ENCODE measurements at places on chromosomes 6 and 20. TPM values are rescaled to one million over a fixed set of nuclear protein-coding genes. Genes with fewer than 3 reads are reported as not detected.

Gene BTN1A1
- not detected for total RNA-seq

Gene GABRR2
- 0.73 TPM for total RNA-seq

Gene BACH2
- total RNA-seq: 196 TPM

Gene MEP1A
- total RNA-seq: not detected

Gene ARMC12
- total RNA-seq: 0.63 TPM

Gene LAMA4
- total RNA-seq: 0.56 TPM

Gene PRICKLE4
- 0.44 TPM for total RNA-seq

DNA sequence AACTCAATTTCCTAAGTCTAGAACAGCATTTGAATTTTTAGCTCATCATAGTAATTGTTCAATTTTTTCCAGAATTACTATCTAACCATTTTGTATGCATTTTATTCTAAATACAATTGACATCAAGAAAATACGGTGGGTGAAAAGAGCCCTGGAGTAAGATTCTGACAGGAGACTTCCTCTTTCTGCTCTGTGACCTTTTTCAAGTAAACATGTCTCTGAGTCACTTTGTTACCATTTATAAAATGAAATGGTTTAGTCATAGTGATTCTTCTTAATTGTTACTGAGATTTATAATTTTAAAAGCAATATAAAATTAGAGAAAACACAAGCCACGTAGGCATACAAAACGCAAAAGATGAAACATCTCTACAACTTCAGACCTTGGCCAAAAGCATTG is 80.2 kb downstream of the PLCB1 start:
- H3K4me3 ChIP-seq: no peak overlapping the region
- no peak for DNase-seq
- H3K4me1 ChIP-seq: peaks cover 7% of the 10 kb centered on the region
- H3K36me3 ChIP-seq: no peaks in the 10 kb centered on the region
- H3K27me3 ChIP-seq: no peaks in the 10 kb centered on the region
- no peak overlapping the region for H3K27ac ChIP-seq

GRCh38 chr6:108746836-108747575 is 101.2 kb upstream of the ARMC2 start:
- H3K4me3 ChIP-seq: no peak overlapping the region
- H3K4me1 ChIP-seq: no peaks in the 10 kb centered on the region
- H3K27ac ChIP-seq: no peak overlapping the region
- no peaks in the 10 kb centered on the region for H3K36me3 ChIP-seq
- H3K27me3 ChIP-seq: peaks cover 7% of the 10 kb centered on the region
- DNase-seq: no peak

GRCh38 chr20:14568225-14568624 is 230.8 kb upstream of the FLRT3 start:
- no peaks in the 10 kb centered on the region for H3K27me3 ChIP-seq
- H3K4me1 ChIP-seq: no peaks in the 10 kb centered on the region
- DNase-seq: no peak
- H3K27ac ChIP-seq: no peak overlapping the region
- no peaks in the 10 kb centered on the region for H3K36me3 ChIP-seq

DNA sequence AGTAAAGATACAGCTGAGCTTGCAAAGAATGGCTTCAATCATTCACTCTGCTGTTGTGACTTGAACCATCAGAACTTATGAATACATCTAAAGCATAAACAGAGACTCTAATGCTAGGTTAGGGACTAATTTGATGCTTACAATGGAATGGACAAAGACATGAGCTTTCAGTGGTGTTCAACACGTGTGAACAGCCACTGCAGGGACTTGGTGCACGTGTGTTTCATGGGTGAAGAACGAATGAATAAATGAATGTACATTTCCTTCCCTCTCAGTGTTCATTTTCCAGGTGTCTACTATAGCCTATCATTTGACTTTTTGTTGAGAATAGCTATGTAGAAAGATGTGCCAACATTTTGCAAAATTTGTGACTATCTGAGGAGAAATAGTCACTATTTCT is 98.3 kb downstream of the VIP start:
- H3K36me3 ChIP-seq: no peaks in the 10 kb centered on the region
- no peak overlapping the region for H3K4me3 ChIP-seq
- H3K4me1 ChIP-seq: no peaks in the 10 kb centered on the region
- no peak overlapping the region for H3K27ac ChIP-seq

DNA sequence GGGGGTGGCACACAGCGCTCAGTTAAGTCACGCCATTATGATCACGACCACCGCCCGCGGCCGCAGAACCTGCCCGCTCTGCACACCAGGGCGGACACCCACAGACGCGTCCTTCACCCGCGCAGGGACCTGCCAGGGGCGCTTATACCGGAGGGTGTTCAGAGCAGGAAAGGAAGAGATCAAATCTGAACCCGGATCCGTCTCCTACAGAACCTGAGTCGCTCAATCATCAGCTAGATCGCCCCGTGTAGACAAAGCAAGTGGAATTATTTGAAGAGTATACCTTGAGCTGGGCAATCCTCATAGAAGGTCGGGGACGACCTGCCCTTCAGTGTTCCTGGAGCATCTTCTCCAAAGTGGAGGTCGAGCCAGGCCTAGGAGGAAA is 14.4 kb upstream of the ZNF217 start:
- no peak for DNase-seq
- peak overlapping the region; percentile 52 for H3K4me3 ChIP-seq
- no peaks in the 10 kb centered on the region for H3K27me3 ChIP-seq
- peaks cover 5% of the 10 kb centered on the region for H3K36me3 ChIP-seq
- peak overlapping the region; percentile 92 for H3K27ac ChIP-seq

- peak overlapping the region; percentile 56 for H3K27ac ChIP-seq
- peaks cover 24% of the 10 kb centered on the region for H3K4me1 ChIP-seq
- H3K4me3 ChIP-seq: peak overlapping the region; percentile 25
- no peaks in the 10 kb centered on the region for H3K27me3 ChIP-seq
- no peaks in the 10 kb centered on the region for H3K36me3 ChIP-seq
These were observed 3.8 kb upstream of the E2F1 start for GRCh38 chr20:33689973-33690372.

- no peak for DNase-seq
- H3K4me1 ChIP-seq: no peaks in the 10 kb centered on the region
- no peak overlapping the region for H3K27ac ChIP-seq
- peaks cover 44% of the 10 kb centered on the region for H3K27me3 ChIP-seq
These were observed 2.7 kb upstream of the JAG1 start for GRCh38 chr20:10676518-10676917.

- H3K27me3 ChIP-seq: peaks cover 31% of the 10 kb centered on the region
- peaks cover 9% of the 10 kb centered on the region for H3K4me1 ChIP-seq
- no peak overlapping the region for H3K27ac ChIP-seq
- DNase-seq: no peak
- no peak overlapping the region for H3K4me3 ChIP-seq
These were observed 6.7 kb upstream of the ACSS1 start for GRCh38 chr20:25064561-25065071.

DNA sequence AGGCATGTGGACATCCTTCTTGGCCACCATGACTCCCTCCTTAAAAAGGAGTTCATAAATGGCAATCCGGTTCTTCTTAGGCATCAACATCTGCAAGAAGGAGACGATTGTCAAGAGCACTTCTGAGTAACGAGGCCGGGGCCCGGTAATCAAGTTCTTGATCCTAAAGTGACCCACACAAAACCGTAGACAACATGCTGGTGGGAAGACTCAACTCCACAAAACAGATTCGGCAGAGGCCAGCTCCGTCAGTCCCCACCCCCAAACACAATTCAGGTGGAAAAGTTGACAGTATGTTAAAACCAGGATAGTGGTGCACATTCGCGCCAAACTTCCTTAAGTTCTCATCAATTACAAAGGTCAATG is 754 bp downstream of the RPS10 start:
- peaks cover 43% of the 10 kb centered on the region for H3K36me3 ChIP-seq
- no peaks in the 10 kb centered on the region for H3K27me3 ChIP-seq
- DNase-seq: no peak
- no peaks in the 10 kb centered on the region for H3K4me1 ChIP-seq

DNA sequence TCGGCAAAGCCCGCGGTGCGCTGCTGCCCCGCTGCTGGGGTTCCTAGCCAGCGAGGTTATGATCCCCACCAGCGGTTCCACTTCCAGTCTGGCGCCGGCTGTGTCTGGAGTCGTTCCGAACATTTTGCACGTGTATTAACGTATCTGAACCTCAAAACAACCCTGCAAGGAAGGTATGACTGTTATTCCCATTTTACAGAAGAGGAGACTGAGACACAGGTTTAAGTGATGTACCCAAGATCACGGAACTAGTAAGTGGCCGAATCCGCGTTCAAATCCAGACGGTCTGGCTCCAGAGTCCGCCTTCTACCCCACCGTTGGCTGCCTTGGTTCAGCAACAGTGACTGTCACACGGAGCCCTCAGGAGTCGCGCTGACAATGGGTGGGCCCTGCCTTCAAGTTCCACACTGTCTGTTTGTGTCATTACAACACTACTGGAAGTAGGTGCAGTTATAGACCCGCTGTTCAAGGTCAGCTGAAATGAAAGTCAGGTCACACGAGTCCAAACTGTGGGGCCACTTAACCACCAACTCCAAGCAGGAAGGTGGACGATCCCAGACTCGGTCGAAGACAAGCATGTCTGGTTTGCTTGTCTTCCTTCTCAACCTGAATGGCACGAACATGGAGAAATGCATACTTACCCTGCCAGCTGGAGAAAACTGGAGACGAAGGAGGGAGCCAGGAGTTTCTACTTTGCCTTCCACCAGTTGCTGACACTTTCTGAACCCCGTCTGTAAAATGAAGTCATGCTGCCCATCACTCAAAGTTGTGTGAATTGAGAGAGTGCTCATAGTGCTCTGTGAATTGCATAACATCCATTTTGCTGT is 803 bp upstream of the SRXN1 start:
- H3K27ac ChIP-seq: peak overlapping the region; percentile 38
- H3K4me3 ChIP-seq: peak overlapping the region; percentile 56
- no peaks in the 10 kb centered on the region for H3K36me3 ChIP-seq
- H3K27me3 ChIP-seq: peaks cover 4% of the 10 kb centered on the region
- H3K4me1 ChIP-seq: no peaks in the 10 kb centered on the region

DNA sequence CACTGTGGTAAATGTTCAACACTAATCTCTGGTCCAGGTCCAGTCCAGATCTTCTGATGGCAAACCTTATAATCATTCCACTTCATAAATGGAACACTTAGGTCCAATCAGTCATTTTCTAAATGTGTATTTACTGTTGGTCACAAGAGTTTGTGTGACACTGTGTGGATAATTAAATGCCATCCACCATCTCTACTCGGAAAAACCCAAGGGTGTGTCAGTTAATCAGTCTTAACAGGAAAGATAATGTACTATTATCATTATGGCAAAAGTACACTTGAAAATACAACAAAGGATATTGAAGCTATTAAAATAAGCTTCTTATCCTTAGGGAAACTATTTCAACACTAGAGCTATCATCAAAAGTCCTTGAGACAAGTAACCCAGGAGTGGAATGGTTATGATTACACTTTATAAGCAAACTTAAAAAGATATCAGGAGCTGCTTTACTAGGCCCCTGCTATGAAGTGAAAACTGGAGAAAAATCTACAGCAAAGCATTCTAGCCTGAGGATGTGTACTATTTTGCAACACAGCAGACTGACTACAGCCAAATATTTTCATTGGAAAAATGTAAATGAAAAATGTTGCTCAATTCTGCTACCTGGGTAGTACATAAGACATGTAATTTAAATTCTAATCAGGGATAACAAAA is 227.9 kb downstream of the LAMA2 start:
- H3K36me3 ChIP-seq: no peaks in the 10 kb centered on the region
- H3K27me3 ChIP-seq: no peaks in the 10 kb centered on the region
- H3K27ac ChIP-seq: no peak overlapping the region

DNA sequence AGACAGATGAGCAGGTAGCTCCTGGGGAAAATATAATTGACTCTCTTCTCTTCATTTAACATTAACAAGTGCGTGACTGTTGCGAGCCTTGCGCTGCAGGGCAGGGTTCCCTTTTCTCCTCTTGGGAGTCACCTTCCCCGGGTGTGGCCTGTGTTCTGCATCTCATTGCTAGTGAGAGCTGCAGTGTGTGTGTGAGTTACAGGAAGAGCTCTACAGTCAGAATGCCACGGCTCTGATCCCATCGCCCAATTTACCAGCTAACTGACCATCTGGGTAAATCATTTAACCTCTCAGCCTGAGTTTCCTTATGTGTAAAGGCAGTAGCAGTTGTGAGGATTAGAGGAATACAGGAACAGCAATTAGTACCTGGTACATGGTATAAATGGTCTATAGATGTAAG is 106.8 kb upstream of the NUP153 start:
- H3K27me3 ChIP-seq: peaks cover 7% of the 10 kb centered on the region
- no peak overlapping the region for H3K4me3 ChIP-seq
- H3K4me1 ChIP-seq: no peaks in the 10 kb centered on the region
- no peaks in the 10 kb centered on the region for H3K36me3 ChIP-seq

DNA sequence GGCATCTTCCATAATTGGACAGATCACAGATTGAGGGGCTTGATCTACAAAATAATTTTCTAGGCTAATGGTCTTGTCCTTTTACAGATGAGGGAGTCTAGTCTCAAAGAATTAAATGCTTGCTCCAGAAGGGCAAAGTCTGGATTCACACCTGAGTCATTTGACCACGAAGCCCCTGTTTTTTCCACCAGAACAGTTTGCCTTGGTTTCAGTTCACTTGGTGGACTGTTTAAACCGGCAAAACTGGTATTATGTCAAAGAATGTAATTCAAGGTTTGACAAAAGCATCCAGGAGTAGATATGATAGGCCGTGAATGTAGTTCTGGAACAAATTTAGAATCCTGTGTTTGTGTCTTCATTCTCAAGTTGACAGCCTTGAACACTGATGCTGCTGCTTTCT is 3.3 kb downstream of the MYO6 start:
- H3K27ac ChIP-seq: no peak overlapping the region
- no peak for DNase-seq
- no peak overlapping the region for H3K4me3 ChIP-seq
- H3K4me1 ChIP-seq: peaks cover 3% of the 10 kb centered on the region
- H3K36me3 ChIP-seq: no peaks in the 10 kb centered on the region

DNA sequence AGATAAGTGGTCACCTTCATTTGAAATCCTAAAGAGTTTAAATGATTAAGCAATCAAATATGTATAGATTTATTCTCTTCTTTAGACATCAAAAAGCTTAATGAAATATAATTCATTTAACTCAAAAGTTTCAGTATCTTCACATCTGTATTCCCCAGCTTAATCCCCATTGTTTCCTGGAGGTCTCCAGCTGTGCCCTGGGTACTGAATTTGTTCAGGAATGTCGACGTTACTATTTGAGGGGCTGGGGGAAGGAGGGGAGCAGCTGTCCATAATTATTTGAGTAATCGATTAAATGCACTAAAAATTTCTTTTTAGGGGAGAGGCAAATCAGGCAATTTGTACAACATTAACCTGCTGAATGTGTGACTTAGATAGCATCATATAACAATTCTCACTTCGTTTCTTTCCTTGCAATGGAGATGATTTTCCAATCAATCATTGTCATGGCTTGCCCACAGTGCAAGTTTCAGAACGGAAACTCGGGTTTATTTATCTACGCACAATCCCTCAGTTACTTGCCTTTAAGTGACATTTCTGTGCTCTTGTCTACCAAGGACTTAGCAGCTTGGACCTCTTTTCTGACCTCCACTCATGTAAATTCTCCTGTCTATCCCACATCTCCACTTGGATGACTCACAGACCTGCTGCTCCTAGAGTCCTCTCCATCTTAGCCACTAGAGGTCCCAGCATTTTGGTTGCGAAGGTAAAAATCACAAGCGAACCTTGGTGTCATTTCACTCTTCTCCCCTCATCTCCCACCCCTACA is 3.9 kb downstream of the DOK5 start:
- no peaks in the 10 kb centered on the region for H3K4me1 ChIP-seq
- peaks cover 17% of the 10 kb centered on the region for H3K27me3 ChIP-seq
- H3K27ac ChIP-seq: no peak overlapping the region
- H3K36me3 ChIP-seq: no peaks in the 10 kb centered on the region
- DNase-seq: no peak

Measured in T-cell (primary cell).